ENCODE measurements at places on chromosomes 2 and 18.

GRCh38 chr2:56009758-56010458 is 86.3 kb upstream of the EFEMP1 start:
- DNase-seq: no peak

- DNase-seq: no peak
Measured at GRCh38 chr2:121093692-121094091, 191.3 kb downstream of the TFCP2L1 start.

- DNase-seq: no peak
Measured at GRCh38 chr2:226585130-226585561, 214.5 kb downstream of the IRS1 start.

GRCh38 chr2:319059-319600 is 31.2 kb upstream of the ALKAL2 start:
- no peak for DNase-seq

DNA sequence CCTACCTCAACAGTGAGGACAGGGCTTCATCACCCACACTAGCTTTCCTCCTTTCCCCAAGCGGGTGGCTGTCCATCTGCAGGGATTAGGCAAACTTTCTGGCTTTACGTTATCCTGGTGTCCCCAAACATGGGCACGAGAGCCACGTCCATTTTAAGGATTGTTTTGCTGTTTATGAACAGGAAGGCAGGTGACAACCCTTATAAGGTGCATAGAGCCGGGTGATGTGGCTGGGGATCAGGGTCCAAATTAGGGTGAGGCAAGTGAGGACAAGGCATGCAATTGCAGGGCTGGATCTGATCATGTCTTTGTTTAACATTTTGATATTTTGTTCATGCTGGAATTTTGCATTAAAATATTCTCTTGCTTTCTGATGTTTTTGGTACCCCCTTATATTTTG is 27.6 kb upstream of the ITGA6 start:
- DNase-seq: no peak

DNA sequence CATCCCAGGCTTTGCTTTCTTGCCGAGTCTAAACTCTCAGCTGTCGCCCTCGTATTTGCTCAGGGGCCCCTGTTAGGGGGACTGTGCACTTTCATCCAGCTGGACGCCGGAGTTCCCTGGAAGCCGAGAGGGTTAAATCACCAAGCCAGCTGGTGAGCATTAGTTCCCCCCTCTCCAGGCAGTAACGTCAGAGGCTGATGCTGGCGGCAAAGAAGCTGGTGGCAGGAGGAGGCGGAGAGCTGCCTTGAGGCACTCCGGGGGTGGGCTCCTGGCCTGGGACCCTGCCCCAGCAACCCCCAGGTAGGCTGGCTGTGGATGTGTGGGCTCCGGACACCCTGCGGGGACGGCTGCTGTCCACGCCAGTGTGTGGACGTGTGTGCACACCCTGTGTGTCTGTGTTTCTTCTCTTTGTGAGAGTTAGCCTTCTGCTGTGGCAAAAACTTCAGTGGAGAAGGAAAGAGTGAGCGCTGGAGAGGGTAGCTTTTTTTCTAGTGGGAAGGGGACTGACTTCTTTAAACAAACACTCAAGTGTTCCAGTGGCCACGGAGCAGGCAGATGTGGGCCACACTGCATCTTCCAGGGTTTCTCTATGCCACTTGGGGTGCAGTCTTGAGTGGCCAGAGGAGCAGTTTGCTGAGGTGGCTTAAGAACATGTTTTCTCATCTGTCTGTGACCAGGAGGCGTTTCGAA is 84.7 kb downstream of the GLI2 start:
- DNase-seq: no peak

DNA sequence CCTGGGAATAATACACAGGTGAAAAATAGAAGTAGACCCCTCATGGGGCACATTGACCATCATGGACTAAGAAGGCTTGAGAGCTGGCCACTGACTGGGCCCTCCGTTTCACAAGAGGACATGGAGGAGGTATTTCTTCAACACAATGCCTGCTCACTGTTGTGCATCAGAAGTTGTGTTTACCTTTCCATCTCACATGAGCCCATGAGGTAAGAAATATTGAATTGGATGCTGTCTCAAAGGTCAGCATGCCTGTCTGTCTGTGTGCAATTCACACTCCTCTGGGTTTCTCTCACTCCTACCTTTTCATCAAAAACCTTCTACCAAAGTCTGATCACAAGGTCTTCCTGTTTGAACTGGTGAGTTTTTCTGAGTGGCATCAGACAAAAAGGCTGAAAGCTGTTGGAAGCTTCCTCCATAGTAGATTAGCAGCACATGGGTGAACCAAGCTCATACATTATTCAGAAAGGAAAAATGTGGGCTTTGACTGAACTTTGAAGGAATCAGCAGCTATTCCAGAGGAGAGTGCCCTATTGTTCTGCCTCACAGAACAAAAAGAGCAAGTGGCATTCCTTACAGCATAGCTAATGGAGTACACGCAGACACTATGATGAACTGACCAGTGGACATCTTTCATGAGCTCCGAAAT is 143.2 kb upstream of the RND3 start:
- no peak for DNase-seq

DNA sequence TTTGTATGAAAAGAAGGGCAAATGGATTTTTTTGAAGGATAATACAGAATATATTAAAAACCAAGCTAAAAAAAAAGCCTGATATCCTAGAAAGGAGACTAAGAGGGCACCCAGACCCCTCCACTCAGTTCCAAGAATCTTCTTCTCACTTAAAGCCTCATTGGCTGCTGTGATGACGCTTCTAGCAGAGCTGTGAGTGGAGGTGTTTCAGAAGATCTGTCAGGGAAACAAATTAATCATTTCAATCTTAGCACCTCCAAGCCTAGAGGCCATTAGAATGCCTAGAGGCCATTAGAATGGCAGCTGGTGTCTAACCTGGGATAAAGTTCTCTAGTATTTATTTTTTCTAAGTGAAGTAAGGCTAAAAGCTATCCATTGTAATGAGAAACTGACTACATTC is 164.2 kb upstream of the TMEM200C start:
- no peak for DNase-seq

DNA sequence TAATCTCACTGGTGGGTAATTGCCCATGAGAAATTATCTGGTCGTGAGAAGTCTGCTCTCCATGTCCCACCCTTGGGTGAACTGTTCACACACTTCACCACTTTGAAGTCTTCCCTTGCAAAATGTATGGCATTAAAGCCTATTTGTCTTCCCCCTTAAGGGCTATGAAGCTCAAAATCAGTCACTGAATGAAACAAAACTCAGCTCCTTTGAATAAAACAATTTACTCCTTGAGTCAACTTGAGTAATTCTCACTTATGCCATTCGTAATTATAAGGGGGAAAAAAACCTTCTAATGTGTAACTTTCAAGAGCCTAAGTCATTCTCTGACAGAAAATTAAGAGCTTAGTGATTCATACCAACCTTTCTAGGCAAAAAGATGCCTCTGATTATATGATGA is 48.8 kb upstream of the REL start:
- DNase-seq: no peak

DNA sequence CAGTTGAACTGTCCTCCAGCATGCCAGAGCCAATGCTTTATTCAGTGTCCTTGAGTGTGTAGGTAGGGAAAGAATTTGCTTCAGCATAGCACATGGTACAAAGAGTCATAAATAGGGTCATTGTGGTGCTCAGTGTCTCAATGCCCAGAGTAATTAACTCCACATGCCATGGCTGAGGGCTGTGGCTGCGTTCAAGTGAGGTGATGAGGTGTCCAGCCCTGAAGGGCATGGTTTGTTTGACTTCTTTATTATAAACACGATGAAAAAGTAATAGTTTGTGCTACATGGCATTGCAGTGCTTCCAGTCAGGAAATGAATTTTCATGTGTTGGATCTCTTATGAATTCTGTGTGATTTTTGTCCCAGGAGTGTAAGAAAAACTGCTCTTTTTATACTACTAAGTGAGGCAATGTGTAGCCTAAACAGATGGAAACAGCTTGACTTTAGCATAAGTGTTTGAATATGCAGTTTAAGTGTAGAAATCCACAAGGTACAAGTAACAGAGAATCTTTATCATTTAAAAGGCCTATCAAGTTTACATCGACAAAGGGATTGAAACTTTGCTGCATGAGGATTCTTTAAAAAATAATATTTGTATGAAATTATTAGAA is 507.9 kb upstream of the CDH2 start:
- no peak for DNase-seq

DNA sequence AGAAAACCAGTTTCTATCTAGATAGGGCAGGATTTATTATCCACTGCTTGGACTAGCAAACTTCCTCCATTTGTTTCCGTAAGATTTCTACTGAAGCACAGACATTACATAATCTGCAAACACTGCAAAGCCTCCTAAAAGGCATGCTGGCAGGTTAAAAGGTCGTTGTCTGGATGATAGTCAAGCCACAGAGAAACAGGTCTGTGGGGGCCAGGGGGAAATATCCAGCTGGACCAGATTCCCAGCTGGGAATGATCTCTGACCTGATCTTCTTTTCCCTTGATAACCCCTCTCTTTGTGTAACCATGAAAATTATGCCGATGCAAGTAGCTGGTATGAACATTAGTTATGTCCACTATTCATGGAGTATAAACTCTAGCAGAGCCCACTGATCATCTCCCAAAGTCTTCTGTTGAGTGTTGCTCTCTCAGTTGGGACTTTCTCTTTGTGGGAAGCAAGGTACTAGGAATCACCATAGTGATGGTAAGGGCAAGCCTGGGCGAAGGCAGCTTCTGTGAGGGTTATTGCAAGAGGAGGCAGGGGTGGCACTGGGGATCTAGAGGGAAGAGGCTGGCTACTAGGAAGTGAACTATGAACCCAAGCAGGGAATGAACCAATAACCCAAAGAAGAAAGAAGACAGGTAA is 61.3 kb downstream of the GDF7 start:
- DNase-seq: no peak

GRCh38 chr2:232328516-232329460 is 49.8 kb upstream of the ALPP start:
- DNase-seq: no peak

DNA sequence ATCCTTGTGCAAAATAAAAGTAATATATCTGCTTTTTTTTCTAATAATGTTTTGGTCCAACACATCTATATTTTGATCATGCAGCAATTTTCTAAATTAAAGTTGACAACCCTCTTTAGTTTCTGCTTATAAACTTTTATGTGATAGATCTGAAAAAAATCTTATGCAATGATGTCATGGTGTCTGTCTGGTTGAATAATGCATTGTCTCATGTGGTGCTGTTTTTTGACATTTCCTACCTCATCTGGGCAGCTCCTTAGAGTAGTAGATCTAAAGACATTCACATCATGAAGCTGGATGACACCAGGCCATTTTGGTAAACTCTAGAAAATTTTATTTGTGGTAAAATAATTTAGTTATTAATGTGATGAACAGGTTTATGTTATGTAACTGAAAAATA is 106.8 kb upstream of the FN1 start:
- no peak for DNase-seq

DNA sequence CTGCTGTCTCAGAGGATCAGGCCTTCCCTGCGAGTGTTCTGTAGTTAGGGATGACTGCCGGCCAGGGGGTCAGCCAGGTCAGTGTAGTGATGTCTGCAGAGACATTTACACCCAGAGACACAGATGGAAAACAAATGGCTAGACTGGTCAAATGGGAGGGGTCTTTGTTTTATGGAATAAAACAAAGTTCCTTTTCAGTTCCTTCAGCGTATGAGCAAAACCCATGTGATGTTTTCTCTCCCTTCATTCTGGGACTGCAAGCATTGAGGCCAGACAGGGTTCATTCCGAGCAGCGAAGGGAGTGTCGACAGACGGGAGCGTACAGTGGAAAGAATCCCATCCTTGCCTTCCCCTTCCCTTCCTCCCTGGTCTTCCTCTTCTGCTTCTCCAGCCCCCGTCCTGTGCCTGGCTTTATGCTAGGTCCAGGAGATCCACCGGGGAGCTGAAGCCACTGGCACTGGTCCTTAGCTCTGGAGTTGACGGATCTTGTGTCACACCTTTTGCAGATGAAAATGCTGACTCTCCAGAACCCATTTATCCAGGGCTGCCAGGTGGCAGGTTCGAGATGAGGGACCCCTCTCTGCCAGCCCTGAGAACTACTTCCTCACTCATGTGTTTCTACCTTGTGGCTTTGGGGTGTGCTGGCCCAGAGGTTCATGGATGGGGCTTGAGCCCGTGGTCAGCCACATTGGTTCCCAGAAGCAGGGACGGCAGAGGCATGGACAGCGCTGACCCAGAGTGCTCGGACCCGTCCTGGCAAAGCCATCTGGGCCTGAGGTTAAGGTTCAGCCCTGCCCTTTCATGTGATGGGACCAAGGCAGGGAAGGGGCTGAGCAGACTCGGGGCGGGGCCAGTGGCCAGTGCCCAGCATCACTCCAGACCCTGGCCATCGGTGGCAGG is 24.2 kb downstream of the ITGB1BP1 start:
- DNase-seq: no peak

- DNase-seq: no peak
Measured at GRCh38 chr18:13640266-13640860, 86.0 kb downstream of the FAM210A start.

GRCh38 chr2:134674687-134675086 is 44.1 kb downstream of the TMEM163 start:
- DNase-seq: no peak

DNA sequence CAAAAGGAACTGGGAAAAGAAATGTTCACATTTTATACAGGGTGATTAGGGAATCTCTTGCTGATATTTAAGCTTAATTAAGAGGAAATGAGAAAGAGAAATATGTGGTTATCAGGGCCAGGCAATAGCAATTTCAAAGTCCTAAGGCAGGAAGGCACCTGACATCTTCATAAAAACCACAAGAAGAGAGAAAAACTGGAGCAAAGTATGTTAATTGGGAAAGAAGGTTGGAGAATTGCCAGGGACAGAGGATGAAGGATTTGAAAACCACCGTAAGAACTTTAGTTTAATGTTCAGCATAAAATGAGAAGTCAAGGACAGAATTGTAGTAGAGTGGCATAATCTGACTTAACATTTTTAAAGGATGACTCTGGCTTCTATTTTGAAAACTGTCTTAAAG is 691.8 kb upstream of the NRXN1 start:
- no peak for DNase-seq

- DNase-seq: no peak
Measured at GRCh38 chr18:42296723-42297122, 341.7 kb downstream of the PIK3C3 start.

- DNase-seq: no peak
Measured at GRCh38 chr2:121298476-121298875, 13.5 kb upstream of the TFCP2L1 start.

DNA sequence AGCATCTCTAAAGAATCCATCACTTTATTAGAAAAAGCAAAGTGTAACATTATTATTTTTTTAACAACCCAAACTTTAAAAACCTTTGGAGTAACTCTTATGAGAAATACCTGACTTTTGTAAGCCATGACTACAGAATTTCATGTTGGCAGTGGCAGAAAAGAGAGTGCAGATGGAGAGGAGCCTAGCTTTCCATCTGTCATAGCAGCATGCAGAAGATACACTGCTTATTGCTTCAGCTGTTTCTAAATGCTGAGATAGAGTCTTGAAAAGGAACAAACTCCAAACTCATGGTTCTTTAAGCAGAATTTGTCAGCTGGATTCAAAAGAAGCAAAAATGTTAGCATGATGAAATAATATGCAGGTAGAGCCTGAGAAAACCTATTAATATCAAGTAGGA is 1130.3 kb downstream of the DPP10 start:
- DNase-seq: no peak

GRCh38 chr2:216538538-216538937 is 39.9 kb downstream of the RPL37A start:
- no peak for DNase-seq
